ENCODE measurements at places on chromosomes 12 and 14.

- no peak for DNase-seq
These were observed 73.9 kb downstream of the RPS6KA5 start for GRCh38 chr14:90986510-90986909.

GRCh38 chr12:27460471-27460978 lies 14.0 kb downstream of the SMCO2 start:
- no peak for DNase-seq

DNA sequence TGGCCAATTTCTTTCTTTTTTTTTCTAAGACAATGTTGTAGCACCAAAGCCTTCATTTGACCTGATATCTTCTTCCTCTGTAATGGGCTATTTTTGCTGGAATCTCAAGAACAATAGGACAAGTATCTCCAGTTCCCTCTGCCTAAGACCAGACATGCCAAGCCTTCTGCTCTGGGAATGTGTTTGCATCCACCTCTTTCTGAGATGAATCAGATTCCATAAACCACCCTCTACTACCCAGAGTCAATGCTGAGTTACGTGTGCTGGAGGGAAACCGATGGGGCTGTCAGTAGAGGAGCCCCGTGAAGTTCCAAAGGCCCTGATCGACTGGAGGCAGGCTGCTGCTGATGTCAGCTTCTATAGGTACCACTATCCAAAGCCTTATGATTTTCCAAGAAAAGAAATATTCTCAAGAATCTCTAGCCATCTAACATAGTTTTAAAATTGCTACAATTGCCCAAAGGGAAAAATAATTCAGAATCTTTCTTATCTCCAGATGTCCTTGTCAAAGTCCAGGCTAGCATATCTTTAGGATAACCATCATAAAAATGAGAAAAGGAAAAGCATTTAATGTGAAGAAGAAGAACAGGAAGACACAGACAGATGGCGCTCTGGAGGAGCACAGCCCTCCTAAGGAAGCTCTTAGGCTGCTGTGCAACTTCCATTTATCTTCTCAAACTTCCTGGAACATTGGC lies 101.9 kb downstream of the SLC8A3 start:
- peak; percentile 28 for DNase-seq

GRCh38 chr12:47943623-47944340 lies 19.6 kb upstream of the TMEM106C start:
- no peak for DNase-seq

DNA sequence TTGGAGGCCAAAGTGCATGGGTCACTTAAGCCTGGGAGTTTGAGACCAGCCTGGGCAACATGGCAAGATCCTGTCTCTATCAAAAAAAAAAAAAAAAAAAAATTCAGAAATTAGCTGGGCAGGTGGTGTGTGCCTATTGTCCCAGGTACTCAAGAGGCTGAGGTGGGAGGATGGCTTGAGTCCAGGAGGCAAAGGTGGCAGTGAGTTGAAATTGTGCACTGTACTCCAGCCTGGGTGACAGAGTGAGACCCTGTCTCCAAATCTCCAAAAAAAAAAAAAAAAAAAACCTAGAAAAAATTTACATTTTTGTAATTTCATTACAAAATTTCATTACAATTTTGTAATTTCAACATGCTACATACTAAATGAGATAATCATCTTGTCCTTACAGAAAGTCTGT lies 42.7 kb downstream of the SYNE2 start:
- no peak for DNase-seq

DNA sequence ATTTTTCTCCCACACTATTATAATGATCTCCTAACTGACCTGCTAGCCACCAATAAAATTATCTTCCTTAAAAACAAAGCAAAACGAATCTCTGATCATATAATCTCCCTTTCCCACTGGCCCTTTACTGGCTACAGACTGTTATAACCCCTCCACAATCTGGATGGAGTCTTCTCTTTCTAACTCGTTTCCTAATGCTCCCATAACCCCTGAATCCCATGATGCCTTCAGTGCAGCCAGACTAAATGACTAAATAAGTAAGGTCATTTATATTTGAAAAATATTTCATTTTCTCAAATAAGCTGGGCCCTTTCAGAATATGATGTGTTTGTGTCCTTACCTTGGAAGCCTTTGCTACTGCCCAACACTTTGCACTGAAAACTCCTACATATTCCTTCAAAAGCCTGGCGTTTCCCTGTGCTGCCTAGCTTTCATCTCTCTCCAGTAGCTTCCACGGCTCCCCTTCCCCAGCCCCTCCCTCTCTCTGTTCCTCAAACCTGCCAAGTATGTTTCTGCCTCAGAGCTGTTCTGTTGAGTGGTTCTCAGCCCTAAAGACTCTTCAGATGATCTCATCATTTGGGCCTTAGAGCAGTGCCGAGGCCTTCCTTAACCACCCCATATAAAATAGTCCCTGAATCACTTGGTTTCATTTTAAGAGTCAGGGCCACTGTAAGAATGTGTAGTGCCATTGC lies 91.7 kb downstream of the MYRFL start:
- DNase-seq, result no peak

- no peak for DNase-seq
These were observed 213.9 kb downstream of the EGLN3 start for GRCh38 chr14:33736979-33737378.

GRCh38 chr14:23245282-23245681 lies 7.5 kb downstream of the RNF212B start:
- no peak for DNase-seq

DNA sequence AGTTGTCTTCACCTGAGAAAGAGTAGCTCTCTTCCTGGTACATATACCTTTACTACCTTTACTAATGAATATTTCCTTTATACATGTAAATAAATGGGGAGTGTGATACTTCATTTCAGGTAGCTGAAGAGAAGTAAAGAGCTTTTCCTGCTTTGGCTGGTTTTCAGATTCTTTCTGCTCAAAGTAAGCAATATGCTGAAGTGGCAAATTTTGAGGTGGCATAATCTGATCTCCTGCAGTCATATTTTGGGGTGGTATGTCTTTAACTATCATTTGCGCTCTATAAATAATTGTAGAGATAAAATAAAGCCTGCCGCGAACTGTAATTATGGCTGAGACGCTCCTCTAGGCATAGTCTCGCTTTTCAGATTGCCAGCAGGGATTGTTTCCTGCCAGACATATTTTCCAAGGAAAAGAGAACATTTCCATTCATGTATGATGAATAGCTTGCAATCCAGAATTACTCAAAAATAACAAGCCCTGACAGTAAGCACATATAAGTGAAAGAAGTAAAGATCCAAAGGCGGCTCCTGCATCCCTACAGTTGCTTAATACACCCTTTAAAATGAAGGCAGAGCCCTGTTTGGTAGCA lies 200.7 kb downstream of the C12orf50 start:
- no peak for DNase-seq
